Gastroesophageal sphincter (tissue), 4 donors: ENCODE measurements at places on chromosomes 5 and 9.

DNA sequence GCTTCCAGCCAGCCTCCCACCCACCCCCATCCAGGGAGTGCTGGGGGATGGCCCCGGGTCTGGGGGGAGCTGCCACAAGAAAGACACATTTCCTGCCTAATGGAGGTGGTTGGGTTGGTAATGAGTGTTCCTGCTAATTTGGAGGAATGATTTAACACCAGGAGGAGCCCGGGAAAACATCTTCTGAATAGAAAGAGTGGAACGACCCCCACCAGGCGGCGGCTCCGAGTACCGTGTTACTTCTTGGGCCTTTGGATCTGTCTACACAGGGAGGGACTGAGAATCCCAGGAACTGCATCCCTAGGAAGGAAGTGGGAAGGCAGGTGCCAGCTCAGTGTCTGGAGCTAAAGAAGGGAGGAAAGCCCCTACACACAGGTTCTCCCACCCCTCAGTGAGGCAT, 64.6 kb downstream of the TSPAN17 start:
- no peak for ATAC-seq

GRCh38 chr9:117958726-117959125, 254.5 kb downstream of the TLR4 start:
- ATAC-seq, result no peak

- ATAC-seq, result no peak
These were observed 286.1 kb downstream of the RAB3C start for GRCh38 chr5:58868931-58869330.

GRCh38 chr9:38018958-38019602, 49.9 kb downstream of the SHB start:
- peak; percentile 56 for ATAC-seq

DNA sequence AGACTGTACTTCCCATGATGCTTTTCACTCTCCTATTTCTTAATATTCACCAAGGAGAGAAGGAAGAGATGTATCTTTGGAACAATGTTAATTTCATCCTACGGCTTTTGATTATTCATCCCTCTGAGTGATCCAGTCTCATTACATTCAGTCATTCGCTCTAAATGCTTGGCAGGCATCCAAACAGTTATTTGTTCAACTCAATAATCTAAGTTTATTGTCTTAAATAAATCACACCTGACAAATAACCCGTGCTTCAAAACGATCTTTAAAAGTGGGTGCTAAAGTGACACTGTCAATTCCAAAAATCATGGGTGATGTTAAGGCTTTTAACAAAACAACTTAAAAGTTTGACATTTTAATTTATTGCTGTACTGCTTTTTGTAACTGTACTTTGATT, 233.1 kb downstream of the RASEF start:
- no peak for ATAC-seq

DNA sequence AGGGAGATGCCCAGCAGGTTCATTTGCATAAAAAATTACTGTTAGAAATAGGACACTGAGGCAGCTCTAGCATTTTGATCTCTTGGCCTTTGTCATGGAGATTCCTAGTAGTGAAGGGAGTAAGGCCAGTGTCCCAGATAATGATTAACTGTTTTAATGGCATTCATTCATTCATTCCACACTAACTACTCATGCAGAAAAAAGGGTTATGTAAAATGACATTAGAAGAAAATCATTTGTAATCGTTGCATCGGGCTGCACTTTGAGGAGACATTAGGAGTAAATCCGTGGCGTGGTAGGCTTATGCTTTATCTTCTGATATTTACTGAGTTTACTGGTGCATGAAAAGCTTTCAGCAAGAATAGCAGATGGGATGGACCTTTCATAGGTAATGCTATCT, 82.6 kb upstream of the GRHPR start:
- ATAC-seq, result no peak

GRCh38 chr5:106956187-106956586, 714.5 kb downstream of the EFNA5 start:
- no peak for ATAC-seq

DNA sequence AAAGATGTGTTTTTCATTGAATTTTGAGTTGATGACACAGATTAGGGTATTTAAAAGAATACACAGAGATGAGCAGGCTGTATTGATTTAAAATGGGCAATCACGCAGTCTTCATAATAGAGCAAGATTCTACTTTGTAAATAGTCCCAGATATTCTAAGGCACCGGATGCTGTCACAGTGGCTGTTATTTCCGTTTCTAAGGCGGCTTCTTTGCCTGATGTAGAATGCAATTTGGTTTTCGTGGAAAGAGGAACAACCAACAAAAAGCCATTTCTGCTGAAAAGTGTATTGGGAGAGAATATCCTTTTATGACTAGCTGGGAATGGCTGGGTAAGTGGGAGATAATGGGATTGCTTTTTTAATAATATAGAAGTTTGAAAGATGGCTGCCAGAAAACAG, 17.5 kb downstream of the PRKACG start:
- no peak for ATAC-seq

DNA sequence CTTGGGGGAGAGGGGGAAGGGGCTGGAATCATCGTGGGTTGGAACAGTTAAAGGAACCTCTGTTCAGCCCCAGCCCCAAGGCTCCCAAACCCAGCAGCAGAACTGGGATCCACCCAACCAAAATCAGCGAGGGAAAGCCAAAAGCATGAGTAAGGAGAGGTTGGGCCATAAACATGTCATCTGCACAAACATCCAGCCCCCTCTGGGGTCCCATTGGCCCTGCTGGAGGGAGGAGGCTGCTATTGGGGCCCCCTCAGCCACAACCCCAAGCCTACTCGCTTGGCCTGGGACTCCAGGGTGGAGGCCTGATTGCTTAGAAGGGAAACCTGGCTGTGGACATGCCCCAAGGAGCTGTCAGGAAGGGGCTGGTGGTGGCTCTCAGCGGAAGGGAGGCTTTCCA, 154.9 kb downstream of the FGF18 start:
- peak; percentile 76 for ATAC-seq

DNA sequence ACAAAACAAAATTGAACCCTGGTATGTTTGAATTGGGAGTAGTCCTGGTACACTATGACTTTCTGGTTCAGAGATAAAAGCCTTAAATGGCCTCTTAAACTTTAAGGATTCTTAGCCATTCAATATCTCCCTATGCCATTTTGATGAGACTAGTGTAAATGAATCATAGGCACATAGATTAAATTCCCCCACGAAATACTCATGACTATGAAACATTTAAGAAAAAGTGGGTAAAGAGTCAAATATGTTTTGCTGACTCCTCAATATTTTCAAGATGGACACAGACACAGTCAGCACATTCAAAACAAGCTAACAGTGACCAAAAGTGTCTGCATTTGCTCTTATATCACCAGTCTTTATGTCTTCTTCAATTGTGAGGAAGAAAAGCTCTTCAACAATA, 278.3 kb downstream of the PDE4D start:
- ATAC-seq, result no peak

DNA sequence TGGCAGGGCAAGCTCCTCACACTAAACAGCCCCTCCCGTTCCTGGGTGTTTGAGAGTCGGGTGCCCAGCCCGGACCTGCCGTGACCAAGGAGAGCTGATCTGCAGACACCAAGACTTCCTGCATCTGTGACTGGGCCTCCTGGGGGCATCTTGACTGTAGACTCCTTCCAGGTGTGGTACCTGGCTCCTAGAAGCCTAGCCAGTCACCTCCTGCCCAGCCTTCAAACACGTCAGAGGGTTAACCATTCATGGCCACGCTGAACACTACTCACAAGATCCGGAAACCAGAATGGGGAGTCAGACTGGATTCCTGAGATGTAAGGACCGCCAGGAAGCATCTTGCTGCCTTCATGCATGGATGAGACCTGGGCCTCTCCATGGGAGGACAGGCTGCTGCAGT, 3.7 kb upstream of the LCN2 start:
- no peak for ATAC-seq

- no peak for ATAC-seq
These were observed 18.8 kb downstream of the MAP1B start for GRCh38 chr5:72125941-72126620.

DNA sequence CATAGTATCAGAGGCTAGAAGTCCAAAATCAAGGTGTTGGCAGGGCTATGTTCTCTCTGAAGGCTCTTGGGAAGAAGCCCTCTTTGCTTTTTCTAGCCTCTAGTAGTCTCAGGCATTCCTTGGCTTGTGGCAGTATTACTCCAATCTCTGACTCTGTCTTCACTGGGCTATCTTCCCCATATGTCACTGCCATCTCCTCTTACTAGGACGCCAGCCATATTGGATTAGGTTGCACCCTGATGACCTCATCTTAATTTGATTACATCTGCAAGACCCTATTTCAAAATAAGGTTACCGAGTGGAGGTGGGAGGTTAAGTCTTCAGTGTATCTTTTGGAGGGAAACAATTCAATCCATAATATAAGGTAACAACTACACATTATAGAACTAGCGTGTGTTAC, 21.3 kb upstream of the EBF1 start:
- ATAC-seq, result no peak

- no peak for ATAC-seq
These were observed 73.4 kb downstream of the ADAMTS2 start for GRCh38 chr5:179271821-179272325.

DNA sequence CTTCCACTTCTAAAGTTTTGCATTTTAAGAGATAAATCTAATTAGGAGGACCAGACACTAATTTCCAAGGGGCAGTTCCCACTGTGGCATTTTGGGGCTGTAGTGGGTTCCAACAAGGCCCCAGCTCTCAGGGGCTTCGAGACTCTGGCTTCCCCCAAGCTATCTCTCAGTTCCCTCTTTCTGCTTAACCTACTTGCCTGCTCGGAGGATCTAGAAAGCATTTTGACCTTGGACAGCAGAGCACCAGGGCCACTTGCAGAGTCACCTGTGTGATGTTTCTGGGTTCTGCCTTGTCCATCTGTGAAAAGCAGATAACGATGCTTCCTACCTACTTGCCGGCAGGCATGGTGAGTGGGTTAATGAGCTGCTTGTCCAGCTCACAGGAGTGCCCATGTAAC, 175.4 kb downstream of the MED10 start:
- no peak for ATAC-seq

DNA sequence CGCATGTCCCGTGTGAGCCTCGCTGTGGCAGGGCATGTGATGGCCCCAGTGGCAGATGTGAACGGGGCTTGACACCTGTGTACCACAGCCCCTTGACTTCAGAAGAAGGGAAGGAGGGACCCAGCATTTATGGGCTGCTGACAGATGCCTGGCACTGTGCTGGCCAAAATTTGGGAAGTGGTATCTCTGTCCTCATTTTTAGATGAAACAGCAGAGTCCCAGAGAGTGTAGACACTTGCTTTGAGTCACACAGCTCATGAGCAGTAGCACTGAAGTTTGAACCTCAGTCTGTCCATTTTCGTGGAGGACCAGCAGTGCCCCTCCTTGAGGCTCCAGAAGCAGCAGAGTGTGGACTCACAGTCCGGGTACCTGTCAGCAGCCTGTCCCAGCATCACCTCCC, 16.5 kb downstream of the NEK6 start:
- no peak for ATAC-seq

DNA sequence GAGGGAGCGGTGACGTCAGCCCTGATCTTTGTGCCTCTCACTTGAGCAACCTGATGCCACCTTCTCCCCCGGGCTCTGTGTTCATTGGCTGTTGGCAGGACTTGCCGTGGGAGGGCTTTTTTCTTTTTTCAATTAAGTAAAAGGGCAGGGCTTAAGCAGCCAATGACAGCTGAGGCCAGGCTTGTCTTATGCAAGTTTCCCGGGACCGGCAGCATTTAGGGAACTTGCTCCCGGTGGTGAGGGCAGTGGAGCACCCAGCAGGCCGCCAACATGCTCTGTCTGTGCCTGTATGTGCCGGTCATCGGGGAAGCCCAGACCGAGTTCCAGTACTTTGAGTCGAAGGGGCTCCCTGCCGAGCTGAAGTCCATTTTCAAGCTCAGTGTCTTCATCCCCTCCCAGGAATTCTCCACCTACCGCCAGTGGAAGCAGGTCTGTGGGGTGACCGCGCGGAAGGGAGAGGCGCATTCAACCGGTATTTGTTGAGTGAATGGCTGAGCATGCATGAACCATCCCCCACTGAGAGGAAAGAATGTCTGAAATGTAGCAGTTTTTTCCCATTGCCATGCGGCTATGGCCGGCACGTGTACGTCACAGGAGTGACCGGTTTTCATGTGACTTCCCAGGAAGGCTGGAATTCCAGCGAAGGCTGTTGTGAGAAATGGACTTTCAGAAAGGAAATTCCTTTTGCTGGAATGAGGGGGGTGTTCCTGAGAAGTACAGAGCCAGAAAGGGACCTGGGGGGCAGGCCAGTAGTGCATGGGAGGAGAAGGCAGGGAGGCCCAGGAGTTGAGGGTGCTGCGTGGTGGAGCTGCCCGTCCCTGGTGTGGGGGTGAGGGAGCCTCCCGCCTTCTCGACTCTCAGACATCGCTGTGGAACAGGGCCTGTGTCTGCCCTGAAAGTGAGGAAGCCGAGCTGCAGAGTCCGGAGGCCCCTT, 29.0 kb downstream of the PTGES2 start:
- peak; percentile 83 for ATAC-seq
